ENCODE measurements at places on chromosomes 3 and 15.

- no peak for DNase-seq
Measured at GRCh38 chr3:65846936-65847335, 191.8 kb downstream of the MAGI1 start.

GRCh38 chr15:61003437-61004218 is 225.5 kb downstream of the RORA start:
- DNase-seq, result no peak

DNA sequence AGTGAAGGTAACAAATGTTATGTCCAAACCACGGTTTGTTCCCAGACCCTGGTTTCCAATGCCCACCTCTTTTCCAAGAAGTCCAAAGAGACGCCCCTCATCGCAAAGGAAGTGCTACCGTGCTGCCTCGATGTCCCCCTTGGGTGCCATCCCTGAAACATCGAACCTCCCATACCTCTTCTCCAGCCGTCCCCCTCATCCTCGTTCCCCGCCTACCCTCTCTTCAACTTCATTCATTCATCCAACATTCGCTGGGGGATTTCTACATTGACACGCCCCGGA is 467 bp downstream of the TIPIN start:
- DNase-seq, result no peak

DNA sequence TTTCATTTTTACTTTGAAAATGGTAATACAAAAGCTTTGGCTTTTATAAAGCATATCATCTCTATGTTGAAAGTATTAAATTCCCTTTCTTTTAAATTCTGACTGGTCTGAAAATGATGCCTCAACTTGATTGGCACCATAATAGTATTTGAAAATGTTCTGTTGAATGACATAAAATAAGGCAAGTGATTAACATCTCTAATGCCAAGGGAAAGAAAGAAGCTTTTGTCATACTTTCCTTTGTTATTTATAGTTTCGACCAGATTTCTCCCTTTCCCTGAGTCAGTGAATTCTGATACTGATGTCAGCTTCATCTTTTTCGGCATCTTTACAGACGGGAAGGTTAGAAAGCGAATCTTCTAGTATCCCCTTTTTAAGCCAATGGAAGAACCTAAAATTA is 3.4 kb upstream of the AP4E1 start:
- no peak for DNase-seq

GRCh38 chr3:72487946-72488737 is 360.1 kb downstream of the SHQ1 start:
- DNase-seq, result no peak

Data from CD4-positive, alpha-beta T cell treated with Interleukin-15 for 4 hours (primary cell).